ENCODE measurements at places on chromosomes 12 and 14. TPM values are rescaled to one million over a fixed set of nuclear protein-coding genes. Genes with fewer than 3 reads are reported as not detected.

The ASIC1 gene
- polyA plus RNA-seq, result 4.9 TPM

The LRTM2 gene
- not detected for polyA plus RNA-seq

The PAPLN gene
- 1.0 TPM for polyA plus RNA-seq

The SLC8A3 gene
- 0.07 TPM for polyA plus RNA-seq

The IFNG-AS1 gene
- polyA plus RNA-seq, result not detected

The TAS2R31 gene
- polyA plus RNA-seq, result 0.29 TPM

The SLC5A8 gene
- not detected for polyA plus RNA-seq

The KERA gene
- polyA plus RNA-seq, result not detected

The CACNA1C gene
- 10.2 TPM for polyA plus RNA-seq

The SNRPF gene
- 8.9 TPM for polyA plus RNA-seq

The ATG14 gene
- 9.2 TPM for polyA plus RNA-seq

The LRP1 gene
- polyA plus RNA-seq, result 117 TPM

The CCNT1 gene
- polyA plus RNA-seq, result 16.9 TPM

The PZP gene
- not detected for polyA plus RNA-seq

The CCDC177 gene
- polyA plus RNA-seq, result not detected

The REP15 gene
- polyA plus RNA-seq, result 1.0 TPM

The GUCY2C gene
- not detected for polyA plus RNA-seq

The CALCOCO1 gene
- polyA plus RNA-seq, result 170 TPM

The LRRC10 gene
- not detected for polyA plus RNA-seq

The NEUROD4 gene
- not detected for polyA plus RNA-seq

- no peak for DNase-seq
These were observed 291.7 kb downstream of the RMST start for GRCh38 chr12:97754306-97754705.

DNA sequence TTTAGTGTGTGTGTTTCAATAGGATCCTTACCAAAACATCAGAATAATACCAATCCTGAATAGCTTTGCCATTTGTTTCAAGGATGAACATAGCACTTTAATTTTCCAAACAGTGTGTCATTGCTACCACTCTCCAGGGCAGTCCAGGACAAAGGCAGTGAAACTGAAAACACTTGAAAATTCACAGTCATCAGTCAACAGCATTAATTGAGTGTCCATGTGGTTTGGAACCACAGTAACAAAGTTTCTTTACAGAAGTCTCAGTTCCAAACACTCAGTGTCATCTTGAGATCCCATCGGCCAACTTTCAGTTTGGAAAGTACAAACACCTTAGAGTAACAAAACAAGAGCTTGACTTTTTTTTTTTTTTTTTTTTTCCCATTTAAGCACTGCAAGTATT, 228.4 kb upstream of the SOX5 start:
- DNase-seq, result no peak

GRCh38 chr14:71632440-71632946, 299.7 kb upstream of the RGS6 start:
- DNase-seq, result no peak

DNA sequence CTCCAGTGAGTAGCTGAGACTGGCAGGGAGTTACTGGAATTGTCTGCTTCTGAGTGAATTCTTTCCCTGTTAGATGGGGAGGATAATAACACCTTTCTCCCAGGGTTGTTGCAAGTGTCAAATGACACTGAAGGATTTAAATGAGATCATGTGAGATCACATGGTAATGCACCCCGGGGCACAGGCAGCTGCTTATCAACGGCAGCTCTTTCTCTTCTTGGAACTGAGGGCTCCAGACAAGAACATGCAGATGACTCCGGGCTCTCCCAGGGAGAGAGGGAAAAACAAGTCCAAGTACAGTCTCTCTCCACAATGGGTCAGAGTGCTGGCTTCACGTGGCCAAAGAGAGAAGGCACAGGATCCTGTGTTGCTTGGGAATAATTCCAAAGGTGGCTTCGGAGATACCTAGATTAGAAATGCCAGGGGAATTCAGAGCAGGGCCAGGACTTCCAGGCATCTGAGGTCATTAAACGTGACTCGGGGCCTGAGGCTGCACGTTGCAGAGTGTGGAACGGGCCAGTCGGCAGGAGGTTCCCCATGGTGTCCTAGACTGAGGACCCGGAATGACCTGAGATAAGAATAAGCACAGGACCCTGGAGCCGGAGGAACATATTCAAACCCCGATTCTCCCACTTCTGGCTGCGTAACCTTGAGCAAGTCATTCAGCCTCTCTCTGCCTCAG, 109.2 kb downstream of the PRMT8 start:
- DNase-seq, result no peak

GRCh38 chr14:65222440-65222858, 120.1 kb upstream of the MAX start:
- no peak for DNase-seq

- no peak for DNase-seq
These were observed 240.5 kb downstream of the PPFIA2 start for GRCh38 chr12:81518638-81519037.

DNA sequence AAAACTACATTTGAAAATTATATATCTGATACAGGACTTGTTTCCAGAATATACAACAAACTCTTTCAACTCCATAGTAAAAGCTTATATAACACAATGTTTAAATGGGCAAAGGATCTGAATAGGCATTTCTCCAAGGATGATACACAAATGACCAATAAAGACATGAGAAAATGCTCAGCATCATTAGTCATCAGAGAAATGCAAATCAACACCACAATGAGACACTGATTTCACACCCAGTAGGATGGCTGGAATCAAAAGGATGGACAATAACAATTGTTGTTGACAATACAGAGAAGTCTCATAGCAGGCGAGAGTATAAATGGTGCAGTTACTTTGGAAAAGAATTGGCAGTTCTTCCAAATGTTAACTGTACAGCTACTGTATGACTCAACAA, 394.9 kb downstream of the BCL11B start:
- DNase-seq, result no peak

GRCh38 chr14:68655021-68655831, 137.6 kb downstream of the ZFP36L1 start:
- DNase-seq, result no peak

- DNase-seq, result no peak
These were observed 61.2 kb downstream of the NOC4L start for GRCh38 chr12:132205271-132206045.

GRCh38 chr14:57008534-57008933, 198.3 kb upstream of the OTX2 start:
- DNase-seq, result no peak

DNA sequence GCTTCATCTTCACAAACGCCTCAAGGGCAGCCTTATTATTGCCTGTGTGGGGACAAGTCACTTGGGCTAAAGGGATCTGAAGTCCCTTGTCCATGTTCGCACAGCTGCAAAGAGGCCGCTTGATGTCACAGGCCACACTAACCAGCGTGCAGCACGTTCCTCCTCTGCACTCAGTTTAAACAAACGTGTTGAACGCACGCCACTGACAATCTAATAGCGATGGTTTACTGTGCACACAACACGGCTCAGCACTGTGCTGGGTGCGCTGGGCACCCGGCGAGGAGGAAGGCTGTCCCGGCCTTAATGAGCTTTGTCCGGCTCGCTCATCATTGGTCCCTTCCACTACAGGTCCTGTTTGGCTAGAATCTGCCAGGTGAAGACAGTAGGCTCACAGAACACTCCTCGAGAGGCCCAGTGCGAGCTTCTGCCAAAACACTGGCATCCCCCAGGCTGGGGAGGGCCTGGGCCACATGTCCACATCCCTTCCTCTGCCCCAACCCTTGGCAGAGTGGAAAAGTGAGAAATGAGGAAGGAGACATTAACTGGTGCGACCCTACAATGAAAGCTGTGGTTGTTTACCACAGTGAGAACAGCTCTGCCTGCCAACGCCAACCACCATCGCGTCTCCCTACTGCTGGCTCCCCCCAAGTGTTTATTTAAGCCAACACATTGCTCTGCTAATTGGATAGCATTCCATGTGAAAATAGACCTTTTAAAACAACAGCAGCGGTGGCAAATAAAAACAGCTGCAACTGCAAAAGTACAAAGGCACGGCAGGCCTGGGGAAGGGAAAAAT, 113.2 kb downstream of the RBM19 start:
- no peak for DNase-seq

DNA sequence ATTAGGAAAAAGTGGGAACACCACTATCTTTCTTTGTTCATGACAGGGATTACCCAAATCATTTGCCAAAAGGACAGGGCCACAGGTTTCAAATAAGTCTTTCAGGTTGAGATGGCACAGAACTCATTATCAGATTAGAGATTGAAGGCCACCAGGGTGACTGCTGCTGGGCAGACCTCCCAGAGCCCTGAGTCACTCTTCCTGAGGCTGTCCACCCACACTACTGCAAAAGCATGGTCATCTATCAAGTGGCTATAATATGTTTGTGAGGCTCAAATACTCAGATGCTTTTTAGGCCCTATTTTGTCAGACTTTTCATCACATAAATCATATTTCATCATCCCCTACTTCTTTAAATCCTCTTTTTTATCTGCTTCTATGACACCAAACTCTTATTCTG, 155.3 kb upstream of the CCDC196 start:
- DNase-seq, result no peak

DNA sequence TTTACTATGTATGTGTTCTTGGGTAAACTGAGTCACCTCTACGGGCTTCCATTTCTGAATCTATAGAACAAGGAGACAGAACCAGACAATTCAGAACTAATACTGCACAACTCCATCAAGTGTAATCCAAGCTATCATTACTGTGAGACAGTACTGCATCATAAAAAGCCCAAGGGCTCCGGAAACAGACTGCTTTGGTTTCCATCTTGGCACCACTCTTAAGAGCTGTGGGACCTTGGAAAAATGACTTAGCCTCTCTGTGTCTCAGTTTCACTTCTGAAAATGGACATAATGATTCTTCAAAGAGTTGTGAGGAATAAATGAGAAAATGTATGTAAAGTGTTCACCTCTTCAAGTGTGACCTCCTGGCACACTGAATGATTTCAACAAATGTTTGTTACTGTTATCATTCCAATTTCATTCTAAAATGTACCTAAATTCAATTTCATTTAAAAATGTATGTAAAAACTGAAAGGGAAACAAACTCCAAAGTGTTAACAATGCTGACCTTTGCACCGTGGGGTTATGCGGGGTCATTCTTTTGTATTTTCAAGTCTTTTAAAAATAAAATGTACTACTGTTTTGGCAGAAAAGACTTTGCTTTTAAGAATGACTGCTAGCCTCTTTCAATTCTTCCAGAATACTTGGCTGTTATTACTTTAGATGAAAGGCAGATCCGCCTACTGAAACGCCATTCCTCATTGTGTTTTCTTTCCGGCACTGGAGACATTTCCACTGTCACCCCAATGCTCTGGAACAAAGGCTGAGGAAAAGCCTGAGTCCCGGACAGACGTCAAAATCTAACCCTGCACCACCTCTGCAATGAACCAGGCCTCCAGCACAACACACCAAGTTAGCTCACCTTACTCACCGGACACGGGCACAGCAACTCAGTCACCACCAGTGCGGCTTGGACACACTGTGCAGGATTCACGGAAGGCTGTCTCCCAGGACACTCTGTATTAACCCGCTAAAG, 62.8 kb downstream of the TMCC3 start:
- no peak for DNase-seq

DNA sequence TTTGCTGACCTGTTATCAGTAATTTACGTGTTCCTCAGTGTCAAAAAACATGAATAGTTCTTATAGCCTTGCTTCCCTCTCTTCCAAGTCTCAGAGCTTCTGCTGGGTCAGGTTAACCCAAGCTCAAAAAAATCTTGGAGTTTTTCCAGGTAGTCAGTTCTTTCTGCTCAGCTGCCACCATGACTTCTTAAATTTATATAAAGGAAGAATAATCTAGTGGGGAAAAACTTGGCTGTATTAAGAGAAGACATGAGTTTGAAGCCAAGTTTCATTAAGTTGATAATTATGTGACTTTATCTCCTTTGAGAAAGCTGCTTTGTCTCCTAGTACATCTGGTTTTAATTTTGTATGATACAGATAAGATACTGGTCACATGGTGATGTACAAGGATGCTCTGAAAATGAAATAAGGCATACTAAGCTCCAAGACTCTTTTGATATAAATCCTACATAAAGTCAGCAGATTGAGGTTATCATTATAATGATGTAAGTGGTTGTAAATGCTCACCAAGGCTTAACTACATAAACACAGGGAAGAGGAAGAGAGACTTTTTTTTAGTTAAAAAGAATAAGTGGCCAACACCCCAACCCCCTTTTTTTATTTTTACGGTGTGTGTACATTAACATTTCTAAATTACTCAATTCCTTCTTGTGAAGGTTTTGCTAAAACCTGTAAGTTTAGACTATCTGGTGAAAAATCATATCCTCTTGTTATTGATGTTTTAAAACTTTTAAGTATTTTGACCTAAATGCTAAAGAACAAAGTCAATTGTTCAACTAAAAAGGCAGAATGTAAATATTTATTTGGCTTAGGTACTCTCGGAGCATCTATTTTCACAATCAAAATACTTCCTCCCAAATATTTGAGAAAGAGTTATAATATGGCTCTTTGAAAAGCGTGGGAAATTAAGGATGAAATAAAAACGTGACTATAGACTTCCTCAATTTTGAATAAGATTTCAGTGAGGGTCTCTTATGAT, 84.1 kb upstream of the SLC38A2 start:
- no peak for DNase-seq

DNA sequence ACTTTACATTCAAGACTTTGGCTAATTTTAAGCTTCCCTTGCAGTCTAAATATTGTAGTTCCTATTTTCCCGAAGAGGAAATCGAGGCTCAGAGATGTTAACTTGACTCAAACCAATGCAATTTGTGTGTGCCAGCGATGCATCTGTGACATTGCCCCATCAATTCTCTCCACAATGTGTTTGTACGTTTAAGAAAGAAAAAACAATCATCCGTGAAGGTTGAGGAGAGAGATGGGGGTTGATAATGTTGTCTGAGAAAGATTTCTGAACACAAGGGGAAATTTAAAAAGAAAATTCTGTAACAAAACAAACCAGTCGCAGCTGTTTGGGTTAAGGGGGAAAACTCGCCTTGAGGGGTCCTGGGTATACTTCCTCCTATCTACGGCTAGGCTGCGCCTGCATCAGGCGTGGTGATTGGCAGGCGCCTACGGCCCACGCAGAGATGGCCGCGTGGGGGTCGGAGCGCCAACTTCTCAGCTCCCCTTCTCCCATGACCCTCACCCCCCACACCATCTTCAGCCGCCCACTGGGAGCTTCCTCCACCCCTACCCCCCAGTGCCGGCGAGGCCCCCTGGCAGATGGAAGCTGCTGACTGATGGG, 12.3 kb downstream of the SIX1 start:
- no peak for DNase-seq

DNA sequence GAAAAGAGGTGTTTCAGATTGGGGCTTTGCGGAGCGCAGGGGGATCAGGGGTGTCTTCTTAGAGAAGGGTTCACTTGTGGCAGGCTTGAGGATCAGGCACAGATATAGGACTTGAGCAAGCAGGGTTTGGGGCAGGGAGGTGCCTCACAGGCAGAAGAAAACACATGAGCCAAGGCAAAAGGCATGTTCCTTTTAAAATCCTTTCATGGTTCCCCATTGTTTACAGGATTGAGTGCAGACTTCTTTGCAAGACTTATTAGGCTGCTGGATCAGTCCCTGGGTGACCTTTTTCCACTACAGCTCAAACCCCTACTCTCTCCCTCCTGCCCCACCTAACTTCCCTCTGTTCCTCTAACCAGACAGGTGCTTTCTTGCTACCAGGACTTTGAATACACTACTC, 19.7 kb downstream of the HSPB8 start:
- DNase-seq, result no peak

- DNase-seq, result no peak
These were observed 28.3 kb downstream of the DUSP16 start for GRCh38 chr12:12534166-12534866.

- no peak for DNase-seq
These were observed 256.6 kb downstream of the NAV3 start for GRCh38 chr12:78087363-78087675.

Data from BJ (cell line).